ENCODE measurements at places on chromosomes 2 and 18. TPM values are rescaled to one million over a fixed set of nuclear protein-coding genes. Genes with fewer than 3 reads are reported as not detected.
A peak's percentile ranks its signal among the peaks of the same experiment; 100 is the strongest.

DNA sequence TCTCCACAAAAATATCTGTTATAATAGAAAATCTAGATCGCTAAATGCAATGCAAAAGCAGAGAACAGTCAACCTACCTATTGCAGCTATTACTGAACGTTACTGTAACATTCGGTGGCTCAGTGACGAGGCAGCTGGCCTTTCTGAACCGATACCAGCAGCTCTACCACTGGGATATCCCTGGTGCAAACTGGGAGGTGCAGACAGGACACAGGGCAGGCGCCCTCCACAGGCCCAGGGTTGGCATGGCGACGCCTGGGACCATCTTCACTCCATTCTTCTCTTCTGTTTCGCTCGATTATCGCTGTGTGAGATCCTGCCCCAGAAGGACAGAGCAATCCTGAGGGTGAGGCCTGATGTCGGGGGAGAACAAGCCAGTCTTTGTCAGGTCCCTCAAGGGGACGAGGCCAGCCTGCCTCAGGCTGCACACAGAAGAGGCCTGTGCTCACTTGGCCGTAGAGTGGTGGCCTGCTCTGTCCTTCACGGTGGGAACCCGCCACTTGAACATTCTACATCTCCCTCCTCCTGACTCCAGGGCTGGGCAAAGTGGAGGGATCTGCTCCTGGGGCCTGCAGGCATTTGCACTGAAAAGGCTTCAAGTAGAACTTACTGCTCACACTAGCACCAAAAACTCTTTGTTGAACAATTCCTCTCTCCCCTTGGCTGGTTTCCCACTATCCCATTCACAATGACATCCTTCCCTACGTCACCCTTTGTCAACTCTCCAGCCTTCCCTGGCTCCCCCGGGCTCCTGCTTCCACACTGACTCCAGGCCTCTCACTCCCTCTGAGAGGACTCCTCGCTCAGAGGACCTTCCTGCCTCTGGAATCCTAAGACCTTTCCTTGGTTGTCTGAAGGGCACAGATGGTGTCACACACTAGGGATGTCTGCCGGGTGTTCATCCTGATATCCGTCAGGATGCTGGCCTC lies 49.7 kb downstream of the CYRIA start:
- no peak for DNase-seq

DNA sequence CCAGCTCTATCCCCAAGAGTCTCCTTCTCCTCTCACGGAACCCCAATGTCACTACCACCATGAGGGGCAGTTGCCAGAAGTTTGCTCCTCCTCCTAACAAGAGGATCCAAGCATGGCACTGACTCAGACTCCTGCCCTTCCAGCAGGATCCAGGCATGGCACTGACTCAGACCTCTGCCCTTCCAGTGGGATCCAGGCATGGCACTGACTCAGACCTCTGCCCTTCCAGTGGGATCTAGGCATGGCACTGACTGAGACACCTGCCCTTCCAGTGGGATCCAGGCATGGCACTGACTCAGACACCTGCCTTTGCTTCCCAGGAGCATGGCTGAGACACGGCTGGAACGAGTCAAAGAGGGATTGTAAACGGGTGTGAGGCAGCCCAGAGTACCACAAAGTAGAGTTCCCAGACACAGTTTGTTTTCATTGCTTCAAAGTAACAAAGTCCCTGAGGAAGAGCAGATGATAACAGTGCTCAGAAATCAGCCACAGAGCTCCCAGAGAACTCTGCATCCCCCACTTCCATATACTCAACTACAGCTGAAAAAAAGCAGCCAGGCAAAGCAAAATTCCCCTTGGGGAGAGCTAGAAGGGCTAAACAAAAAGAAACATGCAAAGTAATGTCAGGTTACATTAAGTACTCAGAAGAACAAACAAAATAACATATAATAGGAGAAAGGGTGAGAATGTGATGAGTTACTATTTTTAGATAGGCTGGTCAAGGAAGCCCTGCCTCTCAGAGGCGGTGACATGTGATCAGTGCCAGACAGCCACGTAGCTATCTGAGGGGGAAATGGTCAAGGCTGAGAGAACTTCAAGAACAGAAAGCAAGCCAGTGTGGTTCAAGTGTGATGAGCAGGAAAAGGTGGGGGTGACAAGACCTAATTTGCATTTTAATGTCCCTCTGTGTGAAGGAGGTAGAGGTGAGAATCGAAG lies 3.0 kb downstream of the BUB1 start:
- no peak for DNase-seq

GRCh38 chr2:46547223-46548102 lies 68.1 kb downstream of the TMEM247 start:
- DNase-seq = no peak

GRCh38 chr2:166372046-166372445 lies 3.7 kb downstream of the SCN9A start:
- no peak for DNase-seq

GRCh38 chr18:21833604-21834298 lies 93.2 kb downstream of the MIB1 start:
- DNase-seq = no peak

- DNase-seq = no peak
These were observed 371.5 kb downstream of the NUP35 start for GRCh38 chr2:183495589-183496267.

DNA sequence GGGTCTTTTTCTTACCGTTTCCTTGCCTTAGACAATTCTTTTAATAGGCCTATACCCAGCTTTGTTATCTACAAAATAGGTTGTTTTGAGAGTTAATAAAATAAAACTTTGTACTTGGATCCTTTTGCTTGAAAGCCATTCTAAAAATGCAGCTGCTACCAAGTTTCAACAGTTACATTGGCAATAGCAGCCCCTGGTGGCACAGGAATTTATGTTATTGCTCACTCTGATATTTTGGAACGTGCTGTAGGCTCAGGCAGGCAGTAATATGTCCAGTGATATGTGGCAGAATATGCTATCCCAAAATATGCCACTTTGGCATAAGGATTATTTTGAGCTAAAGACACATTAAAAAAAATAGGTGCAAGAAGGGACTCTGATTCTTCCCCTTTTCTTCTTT lies 6.7 kb upstream of the COMMD1 start:
- DNase-seq = no peak

DNA sequence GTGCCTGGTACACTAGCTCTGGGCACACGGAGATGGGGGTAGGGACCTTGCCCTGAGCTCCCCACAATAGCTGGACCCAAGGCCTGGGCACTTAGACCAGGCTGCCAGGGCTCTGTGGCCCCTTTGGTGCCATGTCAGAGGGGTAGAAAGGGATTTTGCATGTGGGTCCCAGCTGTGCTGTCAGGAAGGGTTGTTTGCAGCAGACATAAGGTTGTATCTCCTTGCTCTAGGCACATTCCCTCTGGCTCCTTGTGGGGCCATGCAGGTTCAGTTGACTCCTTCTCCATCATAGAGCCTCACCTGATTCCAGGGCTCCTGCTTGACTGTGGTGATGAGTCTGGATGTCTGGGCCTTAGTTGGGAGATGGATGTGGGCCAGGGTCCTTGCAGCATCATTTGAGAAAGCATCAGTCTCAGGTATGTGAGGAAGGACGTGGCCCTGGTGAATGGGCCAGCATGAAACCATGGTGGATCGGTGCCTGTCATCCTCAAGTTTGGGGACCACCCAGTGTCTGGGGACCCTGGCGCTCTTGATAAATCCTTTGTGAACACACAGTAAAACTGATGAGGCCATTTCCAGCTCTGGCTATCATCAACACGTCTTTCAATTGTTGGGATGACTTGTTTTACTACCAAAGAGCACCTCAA lies 461.9 kb upstream of the HS6ST1 start:
- DNase-seq = no peak

GRCh38 chr2:238730001-238730669 lies 117.8 kb upstream of the TWIST2 start:
- DNase-seq = no peak

DNA sequence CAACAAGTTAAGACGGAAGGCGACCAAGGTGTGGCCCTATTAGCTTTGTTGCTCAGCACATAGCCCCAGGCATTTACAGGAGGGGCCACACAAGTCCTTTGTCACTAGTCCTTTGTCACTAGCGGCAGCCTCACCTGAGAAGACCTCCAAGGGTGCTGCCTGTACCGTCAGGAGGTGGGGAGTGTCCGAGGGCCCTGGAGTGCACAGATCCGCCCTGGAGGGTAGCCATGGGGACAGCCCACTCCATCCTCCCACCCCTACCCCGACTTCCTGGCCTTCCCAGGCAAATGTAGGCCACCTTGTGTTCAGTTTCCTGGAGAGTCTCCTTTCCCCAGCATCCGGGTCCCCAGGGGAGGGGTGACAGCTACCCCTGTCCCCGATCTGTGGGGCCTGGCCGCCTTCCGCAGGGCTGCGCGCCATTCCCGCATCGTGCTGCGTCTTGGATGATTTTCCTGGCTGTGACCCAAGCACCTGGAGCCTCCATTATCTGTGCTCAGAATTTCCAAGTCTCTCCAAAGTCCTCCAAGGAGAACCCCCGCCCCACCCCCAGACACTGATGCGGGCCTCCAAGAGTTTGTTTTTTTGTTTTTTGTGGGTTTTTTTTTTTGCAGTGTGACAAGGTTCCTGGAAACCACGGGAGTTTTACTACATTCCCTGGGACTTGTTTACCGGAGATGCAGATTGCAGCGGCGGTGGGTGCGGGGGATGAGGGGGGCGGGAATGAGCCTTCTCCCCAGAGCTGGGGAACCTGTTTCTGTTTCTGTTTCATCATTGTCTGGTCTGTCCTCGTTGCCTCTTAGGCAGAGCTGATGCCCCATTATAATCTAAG lies 28.6 kb downstream of the TEX44 start:
- no peak for DNase-seq

DNA sequence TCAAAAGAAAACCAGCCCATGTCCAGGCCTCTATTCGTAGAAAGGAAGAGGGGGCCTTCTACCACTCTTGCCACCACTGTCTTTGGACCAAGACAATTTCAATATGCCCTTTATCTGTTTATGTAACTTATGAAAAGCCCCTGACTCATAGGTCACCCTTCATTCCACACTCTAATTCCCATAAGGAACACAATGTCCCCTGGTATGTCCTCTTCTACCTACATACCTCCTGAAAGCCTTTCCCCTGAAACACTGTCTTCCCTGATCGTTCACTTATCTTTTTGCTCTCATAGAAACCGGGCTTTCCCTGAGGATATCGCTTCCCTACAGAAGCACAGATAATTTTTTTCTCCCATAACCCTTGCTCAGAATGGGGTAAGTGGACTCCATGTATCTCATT lies 13.3 kb downstream of the EIF2AK3 start:
- no peak for DNase-seq

DNA sequence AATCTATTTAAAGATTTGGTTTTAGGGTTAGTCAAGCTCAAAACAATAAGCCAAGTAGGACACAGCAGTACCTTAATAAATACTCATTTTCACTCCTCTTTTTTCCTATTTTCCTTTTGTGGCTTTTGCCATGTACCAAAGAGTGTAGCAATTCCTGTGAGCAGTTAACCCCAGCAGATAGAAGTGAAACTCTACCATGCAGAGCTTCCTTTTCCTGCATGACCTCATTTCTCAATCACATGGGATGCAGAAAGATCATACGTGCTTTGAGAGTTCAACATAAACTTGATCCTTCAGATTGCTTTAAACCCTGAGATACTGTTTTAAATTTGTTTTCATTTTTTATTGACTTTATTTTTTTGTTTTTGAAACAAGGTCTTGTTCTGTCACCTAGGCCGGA lies 99.1 kb upstream of the ARHGAP15 start:
- peak; percentile 9 for DNase-seq

- DNase-seq = no peak
These were observed 71.2 kb upstream of the STPG4 start for GRCh38 chr2:47226132-47226922.

DNA sequence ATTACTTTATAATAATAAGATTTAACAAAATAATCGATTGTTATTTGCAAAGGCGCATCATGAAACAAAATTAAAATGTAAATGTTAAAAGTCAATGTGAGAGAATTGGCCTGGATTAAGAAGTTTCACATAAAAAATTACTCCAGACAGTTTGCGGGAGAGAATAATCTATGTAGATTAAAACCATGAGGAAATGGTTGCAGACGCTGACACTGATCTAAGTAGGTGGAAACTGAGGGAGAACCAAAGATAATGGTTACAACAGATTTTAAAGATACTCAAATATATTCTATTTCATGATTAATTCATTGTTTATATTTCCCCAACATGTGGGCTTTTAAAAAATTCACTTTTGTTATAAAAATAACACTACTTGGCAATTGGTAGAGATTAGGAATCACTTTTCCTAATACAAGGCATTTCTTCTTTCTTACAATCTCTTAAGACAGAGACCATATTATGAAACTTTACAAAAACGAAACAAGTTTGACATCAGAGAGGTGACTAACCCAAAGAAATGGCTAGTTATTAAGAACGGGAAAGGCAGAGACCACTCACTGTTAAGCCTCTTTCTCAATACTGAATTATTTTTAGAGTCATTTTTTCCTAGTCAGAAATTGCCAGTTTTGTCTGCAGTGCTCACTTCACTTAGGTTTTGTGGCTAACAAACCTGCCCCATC lies 1.6 kb downstream of the KANSL1L start:
- DNase-seq = no peak

- DNase-seq = no peak
These were observed 204.5 kb downstream of the SLC4A3 start for GRCh38 chr2:219831957-219832356.

DNA sequence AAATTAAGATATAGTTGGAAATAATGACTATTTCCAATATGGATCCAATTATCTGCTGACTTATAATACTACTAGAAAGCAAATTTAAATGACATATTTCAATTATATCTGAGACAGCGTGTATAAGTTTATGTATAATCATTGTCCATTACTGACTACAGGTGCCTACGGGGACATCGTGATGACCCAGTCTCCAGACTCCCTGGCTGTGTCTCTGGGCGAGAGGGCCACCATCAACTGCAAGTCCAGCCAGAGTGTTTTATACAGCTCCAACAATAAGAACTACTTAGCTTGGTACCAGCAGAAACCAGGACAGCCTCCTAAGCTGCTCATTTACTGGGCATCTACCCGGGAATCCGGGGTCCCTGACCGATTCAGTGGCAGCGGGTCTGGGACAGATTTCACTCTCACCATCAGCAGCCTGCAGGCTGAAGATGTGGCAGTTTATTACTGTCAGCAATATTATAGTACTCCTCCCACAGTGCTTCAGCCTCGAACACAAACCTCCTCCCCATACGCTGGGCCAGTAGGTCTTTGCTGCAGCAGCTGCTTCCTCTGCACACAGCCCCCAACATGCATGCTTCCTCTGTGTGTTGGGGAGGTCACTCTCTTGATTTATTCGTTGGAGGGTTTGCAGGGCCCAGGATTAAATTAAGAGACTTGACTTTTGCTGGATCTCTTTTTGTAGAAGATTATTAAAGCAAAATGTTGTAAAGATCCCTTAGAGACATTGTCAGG lies 194.4 kb downstream of the RPIA start:
- no peak for DNase-seq

GRCh38 chr18:53946594-53946993 lies 277.9 kb downstream of the MBD2 start:
- DNase-seq = no peak

- DNase-seq = no peak
These were observed 337.4 kb upstream of the SLC14A2 start for GRCh38 chr18:45277908-45278307.

GNLY gene
- 0.98 TPM for total RNA-seq

RNF103 gene
- total RNA-seq = 55.3 TPM

RUFY4 gene
- not detected for total RNA-seq

SULT1C4 gene
- 2.4 TPM for total RNA-seq

PFN4 gene
- total RNA-seq = 1.7 TPM

ZNF521 gene
- 66.3 TPM for total RNA-seq

FIGN gene
- total RNA-seq = 17.7 TPM

SERPINB12 gene
- total RNA-seq = not detected

PDE1A gene
- total RNA-seq = 51.8 TPM

RHOB gene
- total RNA-seq = 1,527 TPM

HOXD3 gene
- total RNA-seq = 11.7 TPM

VWC2L gene
- not detected for total RNA-seq

DCDC2C gene
- total RNA-seq = 22.3 TPM
